ENCODE measurements at places on chromosomes 1 and 21. TPM values are rescaled to one million over a fixed set of nuclear protein-coding genes. Genes with fewer than 3 reads are reported as not detected.

GRCh38 chr1:112583366-112583765 lies 35.6 kb downstream of the ST7L start:
- no peaks in the 10 kb centered on the region for H3K4me1 ChIP-seq
- H3K27me3 ChIP-seq: no peaks in the 10 kb centered on the region
- H3K4me3 ChIP-seq: no peak overlapping the region
- H3K27ac ChIP-seq: no peak overlapping the region
- DNase-seq: no peak

- no peaks in the 10 kb centered on the region for H3K36me3 ChIP-seq
- no peak for DNase-seq
- H3K27ac ChIP-seq: no peak overlapping the region
- no peaks in the 10 kb centered on the region for H3K4me1 ChIP-seq
Observed at GRCh38 chr1:177385760-177386698, 215.3 kb downstream of the BRINP2 start.

Gene ARHGAP29
- 67.3 TPM for total RNA-seq

- no peak overlapping the region for H3K27ac ChIP-seq
- no peaks in the 10 kb centered on the region for H3K4me1 ChIP-seq
- no peak for DNase-seq
- no peaks in the 10 kb centered on the region for H3K27me3 ChIP-seq
- H3K36me3 ChIP-seq: no peaks in the 10 kb centered on the region
Observed at GRCh38 chr21:32088471-32088870, 190.4 kb downstream of the MIS18A start.

Gene THBS3
- total RNA-seq: 101 TPM

Gene CD84
- total RNA-seq: 1.8 TPM

DNA sequence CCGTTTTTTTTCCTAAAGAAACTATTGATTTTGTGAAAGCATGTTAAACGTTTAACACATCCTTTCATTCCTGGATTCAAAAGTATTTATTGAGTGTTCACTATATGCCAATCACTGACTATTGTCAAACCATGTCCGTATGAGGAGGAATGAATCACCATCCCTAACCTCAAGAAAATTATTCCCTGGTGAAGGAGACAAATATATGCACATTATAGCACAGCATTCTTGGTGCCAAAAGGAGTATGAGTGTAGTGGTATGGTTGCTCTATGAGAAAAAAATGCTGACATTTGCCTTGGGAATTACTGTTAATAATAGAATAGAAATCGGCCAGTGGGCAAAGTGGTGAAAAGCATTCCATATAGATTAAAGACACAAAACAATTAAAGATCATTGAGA lies 1390.1 kb downstream of the MRPL39 start:
- no peak overlapping the region for H3K4me3 ChIP-seq
- H3K4me1 ChIP-seq: no peaks in the 10 kb centered on the region
- DNase-seq: no peak
- H3K27me3 ChIP-seq: no peaks in the 10 kb centered on the region
- H3K36me3 ChIP-seq: no peaks in the 10 kb centered on the region

GRCh38 chr1:6922096-6922931 lies 137.1 kb downstream of the CAMTA1 start:
- no peaks in the 10 kb centered on the region for H3K4me1 ChIP-seq
- no peaks in the 10 kb centered on the region for H3K27me3 ChIP-seq
- DNase-seq: peak; percentile 81

DNA sequence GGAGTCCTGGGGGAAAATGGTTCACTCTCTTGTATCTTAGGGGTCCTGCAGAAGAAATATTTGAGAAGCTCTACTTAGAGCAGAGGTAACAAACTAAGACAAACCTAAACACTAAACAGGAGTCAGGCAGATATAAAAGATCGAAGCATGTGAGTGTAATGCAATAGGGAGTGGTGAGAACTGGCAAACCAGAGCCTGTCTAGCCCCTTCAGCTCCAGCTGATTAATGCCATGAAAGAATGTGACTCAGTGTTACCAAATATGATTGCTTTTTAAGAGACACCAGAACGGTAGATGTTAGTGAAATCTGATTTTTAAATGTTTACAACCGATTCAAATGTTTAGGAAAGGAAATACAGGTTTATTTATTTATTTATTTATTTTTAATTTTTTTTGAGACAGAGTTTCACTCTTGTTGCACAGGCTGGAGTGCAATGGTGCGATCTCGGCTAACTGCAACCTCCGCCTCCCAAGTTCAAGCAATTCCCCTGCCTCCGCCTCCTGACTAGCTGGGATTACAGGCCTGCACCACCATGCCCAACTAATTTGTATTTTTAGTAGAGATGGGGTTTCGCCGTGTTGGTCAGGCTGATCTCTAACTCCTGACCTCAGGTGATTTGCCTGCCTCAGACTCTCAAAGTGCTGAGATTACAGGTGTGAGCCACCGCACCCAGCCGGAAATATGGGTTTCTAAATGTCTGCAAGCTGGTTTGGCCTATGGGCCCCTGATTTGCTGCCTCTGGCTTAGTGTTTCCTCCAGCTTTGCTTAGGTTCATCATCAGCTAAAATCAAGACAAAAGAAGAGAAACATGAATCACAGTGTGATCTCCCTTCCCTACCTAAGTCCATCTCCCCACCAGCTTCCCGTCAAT lies 12.2 kb downstream of the TXNIP start:
- peak overlapping the region; percentile 100 for H3K27ac ChIP-seq
- no peak overlapping the region for H3K4me3 ChIP-seq
- no peak for DNase-seq
- no peaks in the 10 kb centered on the region for H3K4me1 ChIP-seq
